Stimulated activated CD4-positive, alpha-beta T cell treated with anti-CD3 and anti-CD28 coated beads, Interleukin-15, amount 100 ng/mL, for 1 hour (primary cell): ENCODE measurements at places on chromosomes 16 and 17.
A peak's percentile ranks its signal among the peaks of the same experiment; 100 is the strongest.

GRCh38 chr16:4689091-4689671 is 4.2 kb upstream of the NUDT16L1 start:
- no peak for DNase-seq

- no peak for DNase-seq
These were observed 13.6 kb upstream of the STH start for GRCh38 chr17:45985447-45985846.

GRCh38 chr17:11644265-11645212 is 46.3 kb downstream of the DNAH9 start:
- no peak for DNase-seq

DNA sequence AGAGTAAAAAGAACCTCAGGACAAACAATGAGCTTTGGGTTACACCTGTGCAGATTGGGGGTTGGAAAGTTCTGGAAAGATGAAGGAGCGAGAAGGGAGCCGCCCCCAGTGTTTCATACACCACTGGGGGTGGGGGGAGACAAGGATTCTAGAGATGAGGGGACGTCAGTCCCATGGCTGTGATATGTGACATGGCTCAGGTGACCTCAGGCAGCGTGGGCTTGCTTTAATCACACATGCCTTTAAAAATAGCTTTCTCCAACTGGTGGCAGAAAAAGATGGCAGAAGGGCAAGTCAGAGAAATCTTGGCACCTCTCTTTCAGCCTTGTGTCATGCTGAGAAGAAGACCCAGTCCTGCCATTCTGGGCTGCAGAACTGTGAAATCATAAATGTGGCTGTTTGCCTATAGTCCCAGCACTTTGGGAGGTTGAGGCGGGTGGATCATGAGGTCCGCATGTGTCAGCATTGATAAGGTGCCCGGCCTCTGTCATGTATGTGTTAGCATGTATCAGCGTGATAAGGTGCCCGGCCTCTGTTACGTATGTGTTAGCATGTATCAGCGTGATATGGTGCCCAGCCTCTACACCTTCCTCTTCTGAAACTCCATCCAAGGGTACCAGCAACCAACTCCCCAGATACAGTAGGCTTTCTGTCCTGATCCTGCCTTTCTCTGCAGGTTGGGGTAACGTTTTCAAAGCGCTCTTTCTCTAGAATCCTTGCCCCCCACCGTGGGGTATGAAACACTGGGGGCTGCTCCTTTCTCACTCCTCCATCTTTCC is 25.0 kb downstream of the WIPI1 start:
- DNase-seq, result no peak

DNA sequence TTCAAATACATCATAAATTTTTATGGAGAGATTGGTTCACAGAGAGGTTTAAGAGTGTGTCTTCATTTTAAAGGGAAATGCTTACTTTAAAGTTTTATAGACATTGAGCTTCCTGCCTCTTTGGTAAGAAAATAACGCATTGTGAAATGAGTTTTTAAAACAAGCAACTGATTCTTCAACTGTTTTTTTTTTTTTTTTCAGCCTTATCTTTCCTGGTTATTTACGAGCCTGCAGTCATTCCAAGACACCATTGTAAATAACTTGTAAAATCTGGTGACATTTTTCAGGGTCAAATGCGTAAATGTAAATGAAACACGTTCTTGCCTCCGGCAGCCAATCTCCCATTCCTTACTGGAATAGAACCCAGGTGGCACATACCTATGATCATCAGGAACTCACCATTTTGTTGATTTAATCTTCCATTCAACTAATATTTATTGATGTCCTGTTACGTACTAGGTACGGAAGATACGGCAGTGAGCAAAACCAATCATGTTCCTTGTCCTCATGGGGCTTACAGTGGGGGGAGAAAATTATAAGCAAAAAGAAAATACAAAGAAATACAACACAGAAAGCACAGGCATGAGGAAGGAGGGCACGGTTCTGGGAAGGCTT is 33.2 kb upstream of the CDYL2 start:
- no peak for DNase-seq

DNA sequence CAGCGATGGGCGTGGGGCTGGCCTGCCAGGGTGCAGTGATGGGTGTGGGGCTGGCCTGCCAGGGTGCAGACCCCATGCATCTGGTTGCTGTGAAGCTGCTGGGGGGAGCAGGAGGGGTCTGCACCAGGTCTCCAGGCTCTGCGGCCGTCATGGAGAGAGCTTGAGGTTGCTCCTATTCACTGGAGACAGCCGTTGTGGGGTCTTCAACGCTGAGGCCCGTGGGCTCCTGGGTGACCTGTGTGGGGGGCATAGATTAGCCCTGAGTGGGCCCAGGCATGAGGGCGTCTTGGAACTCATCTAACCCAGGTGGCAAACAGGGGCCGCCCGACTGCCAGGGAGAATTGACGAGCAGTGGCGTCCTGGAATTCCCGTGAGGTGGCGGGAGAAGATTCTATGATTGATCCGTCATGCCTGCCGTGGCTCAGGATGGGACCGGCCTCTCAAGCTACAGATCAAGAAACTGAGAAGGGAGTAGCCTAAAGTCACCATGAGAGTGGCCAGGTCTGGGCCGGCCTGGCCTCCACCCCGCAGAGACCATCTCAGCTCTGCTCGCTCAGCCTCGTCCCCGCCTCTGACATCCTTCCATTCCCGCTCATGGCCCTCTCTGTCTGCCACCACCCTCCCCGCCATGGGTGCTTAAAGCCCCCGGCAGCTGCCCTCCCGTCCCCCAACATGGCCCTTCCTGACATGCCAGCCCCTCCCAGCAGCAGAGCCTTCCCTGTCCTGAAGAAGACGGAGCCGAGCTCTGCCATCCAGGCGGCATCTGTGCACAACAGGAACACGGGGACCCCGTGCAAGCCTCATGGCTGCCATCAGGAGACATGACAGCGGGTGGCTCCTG is 50.7 kb upstream of the ACSF3 start:
- no peak for DNase-seq

DNA sequence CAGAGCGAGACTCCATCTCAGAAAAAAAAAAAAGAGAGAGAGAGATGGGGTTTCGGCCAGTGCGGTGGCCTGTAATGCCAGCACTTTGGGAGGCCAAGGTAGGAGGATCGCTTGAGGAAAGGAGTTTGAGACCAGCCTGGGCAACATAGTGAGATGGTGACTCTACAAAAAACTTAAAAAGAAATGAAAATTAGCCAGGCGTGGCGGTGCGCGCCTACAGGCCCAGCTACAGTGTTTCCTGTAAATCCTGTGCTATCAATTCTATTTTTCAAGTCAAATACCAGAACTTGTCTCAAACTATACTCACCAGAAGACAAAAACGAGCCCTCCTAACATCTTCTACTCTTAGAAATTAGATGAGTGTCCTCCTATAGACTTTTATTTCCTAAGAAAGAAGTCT is 19.3 kb downstream of the UBE2O start:
- no peak for DNase-seq

DNA sequence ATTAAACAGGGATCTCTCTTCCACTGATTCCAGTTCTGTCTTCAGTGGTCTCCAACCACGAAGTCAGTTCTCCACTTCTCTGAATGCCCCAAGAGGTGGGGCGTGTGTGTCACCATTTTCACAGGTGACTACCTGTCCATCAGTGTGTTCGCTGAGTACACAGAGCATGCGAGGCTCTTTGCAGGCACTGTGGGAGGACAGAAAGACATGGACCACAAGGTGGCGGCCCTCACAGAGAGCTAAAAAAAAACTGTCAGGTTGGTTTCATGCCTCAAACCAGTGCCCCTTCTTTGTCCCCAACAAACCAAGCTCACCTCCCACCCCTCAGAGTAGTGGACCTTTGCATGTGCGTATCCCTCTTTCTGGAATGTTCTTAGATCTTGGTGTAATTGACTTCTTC is 13.8 kb downstream of the EMP2 start:
- DNase-seq, result no peak

DNA sequence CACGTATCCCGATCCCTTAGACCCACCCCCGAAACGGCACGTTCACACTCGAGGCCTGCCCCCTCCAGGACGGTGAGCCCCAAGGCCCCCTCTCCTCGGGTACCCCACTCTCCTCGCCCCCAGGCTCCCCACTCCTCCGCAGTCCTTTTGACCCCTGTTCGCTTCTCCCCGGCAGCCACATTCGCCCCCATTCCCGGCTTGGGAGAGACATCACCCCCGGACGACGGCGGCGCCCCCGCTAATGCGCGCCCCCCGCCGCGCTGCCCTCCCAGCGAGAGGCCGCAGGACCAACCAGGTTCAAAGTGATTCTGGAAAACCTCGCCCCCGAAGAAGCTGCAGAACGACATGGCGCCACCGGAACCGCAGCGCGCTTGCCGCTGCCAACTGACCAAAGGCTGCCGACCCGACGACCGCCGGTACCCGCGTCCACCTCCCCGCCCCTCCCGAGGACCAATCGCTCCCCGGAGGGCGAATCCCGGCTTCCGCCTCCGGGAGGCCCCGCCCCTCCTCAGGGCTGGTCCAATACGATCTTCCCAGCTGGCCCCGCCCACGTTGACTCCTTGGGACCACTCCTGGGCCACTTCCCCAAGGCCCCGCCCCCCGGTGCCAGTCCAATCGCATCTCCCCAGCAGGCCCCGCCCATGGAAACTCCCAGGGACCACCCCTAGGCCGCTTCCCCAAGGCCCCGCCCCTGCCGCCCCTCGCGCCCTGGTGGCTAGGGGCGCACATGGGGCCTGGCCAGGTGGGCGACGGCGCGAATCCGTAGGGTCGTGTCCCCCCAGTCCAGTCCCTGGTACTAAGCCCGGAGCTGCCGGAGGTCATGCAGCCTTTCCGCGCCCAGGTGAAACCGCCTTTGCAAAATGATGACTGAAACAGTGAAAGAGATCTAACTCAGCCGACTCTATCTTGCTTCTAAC is at the start of gene MSRB1:
TSS of gene MSRB1 (minus strand) at position 390 of the 917 bp plus-strand sequence. CDS start at position 347, 43 bp downstream.
- DNase-seq, result peak; percentile 98

GRCh38 chr16:67419931-67420330 is 3.7 kb upstream of the ZDHHC1 start:
- DNase-seq, result no peak

DNA sequence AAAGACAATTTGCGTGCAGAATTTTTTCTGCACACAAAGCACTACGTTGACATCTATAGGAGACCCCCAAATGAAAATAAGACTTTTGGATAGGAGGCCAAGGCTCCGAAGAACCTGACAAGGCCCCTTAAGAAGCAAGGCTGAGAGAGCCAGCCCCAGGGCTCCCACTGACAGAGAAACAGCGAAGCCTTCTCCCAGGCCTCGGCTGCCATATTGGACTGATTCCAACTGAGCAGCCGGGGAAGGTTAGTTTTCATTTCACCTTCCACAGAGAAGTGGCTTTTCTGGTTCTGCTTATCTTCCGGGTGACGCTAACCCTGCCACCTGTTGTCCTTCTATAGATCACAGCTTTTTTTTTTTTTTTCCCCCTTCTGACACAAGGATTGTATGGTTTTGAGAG is 356.7 kb downstream of the SOX9 start:
- no peak for DNase-seq

DNA sequence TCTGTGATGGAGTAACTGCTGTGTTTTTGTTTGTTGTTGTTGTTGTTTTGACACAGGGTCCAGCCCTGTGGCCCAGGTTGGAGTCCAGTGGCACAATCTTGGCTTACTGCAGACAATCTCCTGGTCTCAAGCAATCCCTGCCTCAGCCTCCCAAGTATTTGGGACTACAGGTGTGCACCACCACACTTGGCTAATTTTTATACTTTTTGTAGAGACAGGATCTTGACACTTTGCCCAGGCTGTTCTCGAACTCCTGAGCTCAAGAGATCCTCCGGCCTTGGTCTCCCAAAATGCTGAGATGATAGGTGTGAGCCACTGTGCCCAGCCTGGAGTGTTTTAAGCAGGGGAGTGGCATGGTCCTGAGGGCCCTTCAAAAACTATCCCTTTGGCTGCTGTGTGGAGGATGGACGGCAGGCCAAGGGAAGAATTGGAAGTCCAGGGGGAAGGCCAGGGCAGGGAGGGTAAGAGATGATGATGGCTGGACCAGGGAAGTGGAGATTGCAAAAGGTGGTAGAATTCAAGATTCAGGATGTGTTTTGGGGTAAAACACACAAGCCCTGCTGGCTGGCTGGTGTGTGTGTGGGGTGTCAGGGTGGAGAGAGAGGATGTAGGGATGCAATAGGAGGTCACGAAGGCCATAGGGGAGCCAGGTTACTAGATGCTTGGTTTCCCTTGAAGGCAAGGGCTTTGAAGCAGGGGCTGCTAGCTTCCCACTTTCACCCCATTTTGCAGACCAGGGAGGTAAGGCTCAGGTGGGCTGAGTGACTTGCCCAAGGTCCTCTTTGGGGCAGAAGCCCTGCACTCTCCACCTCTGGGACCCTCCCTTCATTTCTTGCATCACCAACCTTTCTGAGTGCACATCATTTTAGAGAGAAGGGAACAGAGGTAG is 18.8 kb upstream of the PLLP start:
- DNase-seq, result no peak

DNA sequence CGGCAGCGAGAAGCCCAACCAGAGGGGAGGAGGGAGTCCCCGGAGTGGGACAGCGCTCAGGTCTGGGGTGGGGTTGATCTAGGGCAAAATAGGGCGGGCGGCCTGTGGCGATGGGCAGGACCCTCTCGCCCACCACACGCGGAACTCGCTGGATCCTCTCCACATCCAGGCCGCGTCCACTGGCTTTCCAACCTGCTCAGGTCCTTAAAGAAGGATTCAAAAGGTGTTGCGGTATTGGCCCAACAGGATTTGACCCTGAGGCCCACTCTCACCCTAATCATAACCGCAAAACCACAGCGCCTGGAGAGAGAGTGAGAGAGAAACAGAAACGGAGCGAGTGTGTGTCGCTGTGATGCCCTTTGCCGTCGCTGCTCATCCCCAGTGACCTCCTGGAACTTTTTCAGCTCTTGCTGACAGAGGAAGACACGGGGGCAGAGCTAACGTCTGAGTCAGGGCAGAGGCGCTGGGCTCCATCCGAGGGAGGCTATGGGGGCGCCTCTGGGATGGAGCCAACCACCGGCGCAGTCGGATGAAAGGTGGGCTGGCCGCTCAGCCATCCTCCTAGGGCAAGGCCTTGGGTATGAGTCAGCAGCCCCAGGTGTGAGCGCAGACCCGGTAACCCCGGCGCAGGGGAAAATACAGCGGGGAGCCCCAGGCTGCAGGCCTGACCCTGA is 16.7 kb upstream of the OR1F1 start:
- DNase-seq, result no peak

GRCh38 chr17:45255358-45255757 is 6.5 kb downstream of the SPATA32 start:
- DNase-seq, result no peak

DNA sequence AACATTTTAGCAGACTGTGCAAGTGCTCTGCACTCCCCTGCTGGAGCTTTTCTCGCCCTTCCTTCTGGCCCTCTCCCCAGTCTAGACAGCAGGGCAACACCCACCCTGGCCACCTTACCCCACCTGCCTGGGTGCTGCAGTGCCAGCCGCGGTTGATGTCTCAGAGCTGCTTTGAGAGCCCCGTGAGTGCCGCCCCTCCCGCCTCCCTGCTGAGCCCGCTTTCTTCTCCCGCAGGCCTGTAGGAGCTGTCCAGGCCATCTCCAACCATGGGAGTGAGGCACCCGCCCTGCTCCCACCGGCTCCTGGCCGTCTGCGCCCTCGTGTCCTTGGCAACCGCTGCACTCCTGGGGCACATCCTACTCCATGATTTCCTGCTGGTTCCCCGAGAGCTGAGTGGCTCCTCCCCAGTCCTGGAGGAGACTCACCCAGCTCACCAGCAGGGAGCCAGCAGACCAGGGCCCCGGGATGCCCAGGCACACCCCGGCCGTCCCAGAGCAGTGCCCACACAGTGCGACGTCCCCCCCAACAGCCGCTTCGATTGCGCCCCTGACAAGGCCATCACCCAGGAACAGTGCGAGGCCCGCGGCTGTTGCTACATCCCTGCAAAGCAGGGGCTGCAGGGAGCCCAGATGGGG is 3.1 kb downstream of the GAA start:
- DNase-seq, result no peak
